ENCODE measurements at places on chromosomes 16 and 17. TPM values are rescaled to one million over a fixed set of nuclear protein-coding genes. Genes with fewer than 3 reads are reported as not detected.

DNA sequence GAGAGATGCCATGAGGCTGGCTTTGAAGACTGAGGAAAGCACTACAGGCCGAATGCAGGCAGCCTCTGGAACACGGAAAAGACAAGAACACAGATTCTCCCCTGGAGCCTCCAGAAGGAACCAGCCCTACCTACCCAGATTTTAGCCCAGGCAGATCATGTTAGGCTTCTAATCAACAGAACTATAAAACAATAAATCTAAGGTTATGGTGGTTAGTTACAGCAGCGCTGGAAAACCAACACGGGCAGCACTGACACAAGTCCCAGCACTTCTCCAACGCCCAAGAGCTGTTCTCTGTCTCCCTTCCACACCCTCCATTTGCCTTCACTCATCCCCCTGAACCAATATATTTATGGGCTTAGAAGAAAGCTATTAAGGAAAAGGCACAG lies 7.5 kb downstream of the ANKRD11 start:
- DNase-seq, result no peak

DNA sequence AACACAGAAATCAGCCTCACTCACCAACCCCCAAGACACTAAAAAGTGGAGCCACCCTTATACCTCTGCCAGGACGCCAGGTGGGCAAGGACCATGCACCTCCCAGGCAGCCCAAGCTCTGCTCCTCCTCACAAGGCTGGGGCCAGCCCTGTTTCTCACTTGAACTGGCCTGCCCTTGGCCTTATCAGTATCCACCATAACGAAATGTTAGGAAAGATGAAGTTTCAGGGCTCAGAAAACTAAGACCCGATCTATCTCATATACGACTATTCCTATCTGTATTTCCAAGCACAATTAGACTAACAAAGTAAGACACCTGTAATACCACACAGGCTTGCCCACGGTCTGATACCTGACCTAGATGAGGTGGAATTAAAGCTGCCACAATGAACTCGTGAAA lies 6.9 kb downstream of the FBXO31 start:
- no peak for DNase-seq

Gene CHD9NB
- 5.1 TPM for total RNA-seq

Gene SLFN14
- not detected for total RNA-seq

DNA sequence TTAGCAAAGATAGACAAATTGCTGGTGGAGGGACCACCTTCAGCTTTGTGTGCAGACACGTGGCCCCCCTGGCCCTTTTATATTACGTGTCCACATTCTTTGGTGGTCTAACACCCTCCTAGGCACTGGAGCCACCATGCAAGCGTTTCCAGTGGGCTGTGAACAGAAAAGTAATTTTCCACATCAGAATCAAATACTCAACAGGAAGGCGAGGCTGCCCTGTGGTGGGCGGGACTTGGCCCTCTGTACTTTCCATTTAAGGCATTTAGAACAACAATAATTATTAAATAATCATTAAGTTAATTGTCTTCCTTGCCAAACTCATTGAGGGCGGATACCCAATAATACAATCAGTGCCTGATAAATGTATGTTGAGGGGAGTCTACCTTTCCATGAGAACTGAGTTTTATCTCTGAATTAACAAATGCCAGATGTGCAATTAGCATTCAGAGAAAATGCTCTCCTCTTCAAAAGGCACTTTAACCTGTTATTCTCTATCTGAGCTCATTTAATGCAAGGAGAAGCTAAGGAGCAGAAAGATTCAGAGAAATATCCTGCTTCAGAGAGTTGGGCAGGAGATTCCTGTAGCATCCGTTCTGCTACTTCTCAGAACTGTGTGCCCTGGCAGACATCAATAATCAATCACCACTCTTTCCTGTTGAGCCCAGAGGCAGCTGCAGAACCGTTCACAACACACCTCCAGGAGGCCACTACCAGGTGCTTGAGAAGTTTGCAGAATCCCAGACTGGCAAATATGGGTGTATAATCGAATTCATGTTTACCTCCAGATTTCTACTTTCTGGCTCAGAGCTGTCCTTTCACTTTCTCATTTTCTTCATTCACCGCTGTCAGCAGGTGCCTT lies 109.4 kb downstream of the CMIP start:
- no peak for DNase-seq

DNA sequence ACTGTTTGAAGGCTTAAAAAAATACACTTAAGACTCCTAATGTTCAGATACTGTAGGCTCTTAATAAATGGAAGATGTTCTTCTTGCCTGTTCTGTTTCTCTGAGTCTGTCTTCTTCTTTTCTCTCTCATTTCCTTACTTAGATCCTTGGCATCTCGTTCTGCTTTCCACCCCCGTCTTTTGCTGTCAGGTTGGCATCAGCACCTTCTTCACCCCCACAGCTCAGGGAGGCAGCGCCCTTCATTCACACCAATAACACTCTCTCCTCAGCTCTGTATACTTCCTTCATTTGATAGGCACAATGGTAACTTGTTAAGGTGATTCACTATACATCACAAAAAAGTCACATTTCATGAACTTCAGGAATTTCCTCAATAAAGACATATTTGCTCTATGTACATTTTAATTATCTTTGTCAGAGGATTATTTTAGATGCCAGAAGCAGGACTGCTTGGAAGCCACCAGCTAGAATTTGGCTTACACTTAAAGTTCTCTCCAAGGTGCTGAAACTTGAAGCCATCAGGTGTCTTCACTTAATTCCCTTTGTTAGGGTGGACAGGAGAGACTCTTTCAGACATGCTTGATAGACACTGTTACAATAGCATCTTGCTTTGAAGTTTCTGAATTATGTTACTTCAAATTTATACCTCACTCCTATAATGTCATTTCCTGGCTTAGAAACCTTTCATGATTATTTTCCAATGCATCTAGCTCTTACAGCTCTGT lies 670.1 kb upstream of the C16orf82 start:
- no peak for DNase-seq

DNA sequence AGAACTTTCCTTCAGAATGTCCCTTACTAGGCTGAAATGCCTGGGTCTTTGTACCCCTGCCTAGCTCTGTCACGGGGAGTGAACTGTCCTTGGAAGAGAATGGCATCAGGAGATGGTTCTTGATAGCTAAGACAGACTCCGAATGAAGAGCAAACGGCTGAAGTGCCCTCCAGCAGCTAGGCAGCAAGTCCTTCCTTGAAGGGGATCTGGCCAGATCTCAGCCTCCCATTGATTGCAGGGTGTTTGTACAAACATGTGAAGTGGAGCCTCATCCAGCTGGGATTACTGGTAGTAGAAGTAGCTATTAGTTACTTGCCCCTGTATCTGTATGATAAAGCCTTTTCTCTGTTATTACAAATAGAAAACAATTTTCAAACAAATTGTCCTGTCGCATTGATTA lies 30.9 kb downstream of the LRRC36 start:
- no peak for DNase-seq

GRCh38 chr17:80836971-80837481 lies 154.6 kb upstream of the CHMP6 start:
- no peak for DNase-seq

- no peak for DNase-seq
These were observed 15.2 kb upstream of the SSTR5 start for GRCh38 chr16:1057252-1057932.

- DNase-seq, result no peak
These were observed 619 bp downstream of the NAT9 start for GRCh38 chr17:74775409-74776043.

- DNase-seq, result no peak
These were observed 10.9 kb downstream of the ADAM11 start for GRCh38 chr17:44769647-44770084.

Gene KRT33A
- total RNA-seq, result not detected

Gene MAPT
- total RNA-seq, result 2.6 TPM

GRCh38 chr17:32445971-32446370 lies 1.7 kb downstream of the PSMD11 start:
- no peak for DNase-seq

DNA sequence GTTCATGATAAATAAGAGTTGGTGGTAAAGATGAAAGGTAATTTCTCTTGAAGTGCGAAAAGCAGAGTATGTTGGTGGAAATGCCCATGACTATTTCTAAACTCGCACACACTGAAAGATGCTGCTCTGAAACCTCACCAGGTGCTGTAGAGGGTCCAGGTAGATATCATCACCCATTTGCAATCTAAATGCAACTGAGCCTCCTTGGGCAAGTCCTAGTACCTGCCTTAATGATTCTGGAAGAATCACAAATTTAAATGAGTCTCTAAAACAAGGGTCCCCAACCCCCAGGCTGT lies 5.9 kb upstream of the MMD start:
- DNase-seq, result no peak

GRCh38 chr17:32943206-32943605 lies 15.3 kb downstream of the TMEM98 start:
- DNase-seq, result no peak

- no peak for DNase-seq
These were observed 7.6 kb upstream of the FZD2 start for GRCh38 chr17:44549686-44550085.

Gene UNC45B
- not detected for total RNA-seq

DNA sequence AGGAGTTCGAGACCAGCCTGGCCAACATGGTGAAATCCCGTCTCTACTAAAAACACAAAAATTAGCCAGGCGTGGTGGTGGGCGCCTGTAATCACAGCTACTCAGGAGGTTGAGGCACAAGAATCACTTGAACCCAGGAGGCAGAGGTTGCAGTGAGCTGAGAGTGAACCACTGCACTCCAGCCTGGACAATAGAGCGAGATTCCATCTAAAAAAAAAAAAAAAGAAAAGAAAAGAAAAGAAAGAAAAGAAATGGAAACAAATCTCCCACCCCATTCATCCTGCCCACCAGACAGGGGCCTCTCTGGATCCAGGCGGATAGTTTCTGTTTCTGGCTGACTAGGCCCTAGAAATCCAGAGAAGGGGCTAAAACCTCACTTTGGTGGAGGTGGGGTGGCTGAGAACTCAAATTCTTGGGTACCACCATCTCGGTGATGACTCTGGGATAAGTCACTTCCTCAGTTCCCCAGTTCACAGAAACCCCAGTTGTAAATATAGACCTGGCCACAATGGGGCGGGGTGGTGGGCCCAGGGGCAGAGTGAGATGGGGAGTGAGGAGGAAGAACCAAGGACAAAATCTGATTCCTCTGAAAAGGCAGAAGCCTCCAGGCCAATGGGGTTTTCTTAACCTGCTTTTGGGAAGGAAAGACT lies 22.2 kb downstream of the SOCS1 start:
- no peak for DNase-seq

DNA sequence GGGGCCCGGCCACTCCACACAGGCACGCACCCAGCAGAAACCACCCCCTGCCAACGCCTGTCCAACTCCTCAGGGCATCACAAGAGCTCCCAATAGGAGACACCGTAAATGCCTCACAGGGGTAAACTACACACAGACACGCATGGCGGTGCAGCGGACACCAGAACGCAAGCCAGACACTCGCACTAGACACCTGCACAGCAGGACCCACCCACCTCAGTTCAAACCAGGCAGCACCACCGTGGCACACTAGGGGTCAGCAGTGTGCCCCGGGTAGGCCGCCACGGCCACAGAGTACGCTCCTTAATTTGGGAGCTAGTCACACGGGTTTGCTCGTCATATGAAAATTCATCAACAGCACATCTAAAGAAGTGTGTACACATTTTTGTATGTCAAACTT lies 3.4 kb downstream of the SLC38A10 start:
- peak; percentile 69 for DNase-seq

DNA sequence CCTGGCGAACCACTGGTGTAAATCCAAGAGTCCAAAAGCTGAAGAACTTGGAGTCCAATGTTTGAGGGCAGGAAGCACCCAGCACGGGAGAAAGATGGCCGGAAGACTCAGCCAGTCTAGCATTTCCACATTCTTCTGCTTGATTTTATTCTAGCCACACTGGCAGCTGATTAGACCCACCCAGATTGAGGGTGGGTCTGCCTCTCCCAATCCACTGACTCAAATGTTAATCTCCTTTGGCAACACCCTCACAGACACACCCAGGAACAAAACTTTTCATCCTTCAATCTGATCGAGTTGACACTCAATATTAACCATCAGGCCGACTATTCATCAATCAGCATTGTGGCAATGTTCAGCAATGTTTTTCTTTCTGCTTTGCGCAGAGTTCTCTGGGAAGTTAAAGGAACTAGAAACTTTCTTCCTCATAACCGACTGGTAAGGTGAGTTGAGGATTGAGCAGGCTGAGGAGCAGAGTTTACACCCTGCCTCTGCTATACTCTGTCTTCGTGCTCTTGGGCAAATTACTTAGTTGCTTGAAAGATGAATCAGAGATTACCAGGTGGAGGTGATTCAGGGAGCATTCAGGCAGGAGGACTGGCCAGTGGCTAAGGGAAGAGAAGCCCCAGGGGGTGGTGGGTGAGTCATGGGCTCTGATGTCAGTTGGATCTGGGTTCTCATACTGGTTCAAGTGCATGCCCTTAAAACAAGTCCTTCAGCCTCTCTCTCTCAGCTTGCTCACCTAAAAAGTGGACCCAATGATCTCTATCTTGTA lies 28.2 kb upstream of the BRD7 start:
- DNase-seq, result no peak

- no peak for DNase-seq
These were observed 26.7 kb downstream of the METRNL start for GRCh38 chr17:83106056-83106588.

Gene NHLRC4
- total RNA-seq, result 1.2 TPM

- no peak for DNase-seq
These were observed 94.8 kb upstream of the DNAH17 start for GRCh38 chr17:78672005-78672404.
